ENCODE measurements at places on chromosomes 12 and 14.

DNA sequence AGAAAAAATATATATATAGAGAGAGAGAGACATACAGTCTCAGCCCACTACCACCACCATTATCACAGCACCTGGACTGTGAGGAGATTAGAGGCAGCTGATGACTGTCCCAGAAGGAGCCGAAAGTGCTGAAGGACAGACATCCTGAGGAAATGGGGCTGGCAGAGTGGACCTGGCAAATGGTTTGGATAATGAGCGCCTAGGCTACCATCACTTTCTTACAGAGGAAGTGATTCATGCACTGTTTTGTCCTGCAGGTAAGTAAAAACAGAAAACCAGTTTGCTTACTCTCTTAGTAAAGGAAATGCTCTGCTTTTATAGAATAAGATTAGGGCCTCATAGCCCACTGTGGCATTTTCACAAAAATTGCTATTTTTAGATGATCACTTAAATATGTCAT lies 28.6 kb upstream of the DNM1L start:
- DNase-seq = no peak

DNA sequence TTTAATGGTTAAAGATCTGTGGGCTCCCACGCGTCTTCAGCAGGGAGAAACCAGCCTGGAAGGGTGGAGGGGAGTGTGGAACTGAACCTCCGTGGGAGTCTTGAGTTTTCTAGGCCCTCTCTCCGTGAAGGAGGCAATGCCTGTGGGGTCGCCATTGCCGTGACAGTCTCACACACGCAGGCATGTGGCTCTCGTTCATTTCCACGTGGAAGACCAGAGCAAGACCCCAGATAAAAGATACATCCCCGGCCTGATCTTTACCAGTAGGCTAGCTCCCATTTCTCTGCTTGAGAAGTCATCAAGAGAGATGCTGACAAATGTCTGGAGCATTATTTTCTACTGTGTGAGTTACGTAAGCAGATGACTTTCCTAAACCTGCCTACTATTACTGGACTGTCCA lies 491.7 kb upstream of the LMO3 start:
- DNase-seq = no peak

DNA sequence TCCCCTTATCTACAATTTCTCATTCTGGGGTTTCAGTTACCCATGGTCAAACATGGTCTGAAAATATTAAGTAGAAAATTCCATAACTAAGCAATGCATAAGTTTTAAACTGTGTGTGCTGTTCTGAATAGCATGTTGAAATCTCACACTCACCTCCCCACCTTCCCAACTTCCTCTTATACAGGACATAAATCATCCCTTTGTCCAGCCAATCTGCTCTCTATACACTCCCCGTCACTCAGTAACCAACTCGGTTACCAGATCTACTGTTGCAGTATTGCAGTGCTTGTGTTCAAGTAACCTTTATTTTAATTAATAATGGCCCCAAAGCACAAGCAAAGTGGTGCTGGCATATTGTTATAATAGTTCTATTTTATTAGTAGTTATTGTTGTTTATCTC lies 420.5 kb downstream of the GXYLT1 start:
- DNase-seq = no peak

DNA sequence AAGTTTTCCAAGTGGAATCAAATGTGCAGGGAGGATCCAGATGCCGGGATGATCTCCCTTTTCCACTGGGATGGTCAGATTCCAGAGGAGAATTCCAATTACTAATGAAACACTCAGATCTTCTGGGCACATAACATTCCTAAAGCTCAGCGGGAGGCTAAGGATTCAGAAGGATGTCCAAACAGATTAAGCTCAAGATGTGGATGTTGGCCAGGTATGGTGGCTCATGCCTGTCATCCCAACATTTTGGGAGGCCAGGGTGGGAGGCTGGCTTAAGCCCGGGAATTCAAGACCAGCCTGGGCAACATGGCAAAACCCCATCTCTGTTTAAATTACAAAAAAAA lies 62.0 kb upstream of the PNMA1 start:
- no peak for DNase-seq

GRCh38 chr14:79144896-79145295 lies 974.7 kb downstream of the NRXN3 start:
- no peak for DNase-seq

DNA sequence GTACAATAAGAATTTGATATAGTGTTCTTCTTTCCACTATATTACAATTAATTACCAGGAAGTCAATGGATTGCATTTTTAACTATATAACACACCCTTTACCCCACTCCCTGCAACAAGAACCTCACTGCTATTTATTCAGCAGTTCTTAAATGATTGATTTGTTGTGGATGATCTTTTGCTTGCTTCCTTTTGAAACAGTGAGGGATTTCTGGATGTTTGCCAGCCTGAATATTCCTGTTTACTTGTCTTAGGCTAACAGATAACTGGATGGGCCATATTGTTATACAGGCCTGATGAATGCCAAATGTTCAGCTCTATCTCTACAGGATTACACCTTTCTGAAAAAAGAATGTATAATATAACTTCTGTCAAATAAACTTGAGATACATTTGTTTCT lies 497.6 kb downstream of the APAF1 start:
- no peak for DNase-seq

DNA sequence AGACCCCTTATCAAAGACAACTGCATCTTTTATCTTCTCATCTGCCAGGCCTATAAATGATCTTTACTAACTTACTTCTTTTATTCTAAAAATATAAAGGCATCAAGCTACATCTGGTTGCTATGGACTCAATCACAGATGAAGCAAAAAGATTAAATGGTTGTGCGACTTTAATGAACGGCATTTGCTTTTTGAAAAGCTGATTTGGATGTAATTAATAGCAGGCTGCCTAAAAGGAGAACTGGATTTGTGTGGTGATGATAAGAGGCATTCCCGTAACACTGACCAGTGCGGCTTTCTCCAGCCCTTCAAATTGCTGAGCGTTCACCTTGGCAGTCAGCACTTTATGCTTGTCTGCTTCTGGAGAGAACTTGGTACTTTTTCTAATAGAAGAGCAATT lies 103.8 kb downstream of the ARMH4 start:
- DNase-seq = no peak

GRCh38 chr12:132393245-132393795 lies 63.9 kb upstream of the GALNT9 start:
- no peak for DNase-seq

GRCh38 chr14:76376409-76376877 lies 506 bp downstream of the ESRRB start:
- no peak for DNase-seq

- DNase-seq = no peak
Observed at GRCh38 chr14:74792249-74793039, 29.3 kb downstream of the YLPM1 start.

DNA sequence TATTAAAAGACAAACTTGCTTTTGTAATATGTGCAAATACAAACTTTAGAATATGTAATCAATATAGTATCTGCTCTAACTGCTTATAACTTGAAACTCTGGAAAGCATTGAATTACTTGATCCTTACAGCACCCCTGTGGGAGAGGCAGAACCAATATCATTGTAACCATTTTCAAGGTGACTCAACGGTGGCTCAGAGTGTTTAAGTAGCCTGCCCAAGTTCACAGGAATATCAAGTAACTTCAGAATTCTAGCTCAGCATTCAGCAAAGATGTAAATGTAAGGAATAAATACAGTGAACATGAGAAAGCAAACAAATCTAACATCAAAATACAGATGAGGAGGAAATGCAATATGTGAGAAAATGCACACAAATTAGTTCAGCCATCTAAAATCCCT lies 264.6 kb downstream of the NELL2 start:
- DNase-seq = no peak

GRCh38 chr14:50173891-50174290 lies 57.5 kb downstream of the SOS2 start:
- no peak for DNase-seq

DNA sequence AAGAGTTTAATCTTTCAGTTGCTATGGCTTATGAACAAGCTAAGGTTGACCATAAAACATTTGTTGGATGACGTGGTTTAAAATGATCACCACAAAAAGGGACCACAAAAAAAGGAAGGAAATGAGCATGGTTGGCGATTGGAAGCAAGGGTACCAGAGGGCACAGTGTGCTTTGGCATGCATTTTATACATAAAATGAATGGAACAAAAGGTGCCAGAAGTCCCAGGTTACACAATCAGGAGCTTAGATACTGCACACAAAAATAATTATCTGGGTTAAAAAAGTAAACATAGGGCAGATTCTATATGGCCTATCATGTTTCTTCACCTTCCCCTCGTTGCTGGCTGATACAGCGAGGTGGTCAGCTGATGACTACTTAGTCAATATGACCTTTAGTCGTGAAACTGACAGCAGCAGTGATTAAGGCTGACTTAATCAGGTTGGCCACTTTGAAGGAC lies 50.7 kb downstream of the ZC3H14 start:
- DNase-seq = no peak

DNA sequence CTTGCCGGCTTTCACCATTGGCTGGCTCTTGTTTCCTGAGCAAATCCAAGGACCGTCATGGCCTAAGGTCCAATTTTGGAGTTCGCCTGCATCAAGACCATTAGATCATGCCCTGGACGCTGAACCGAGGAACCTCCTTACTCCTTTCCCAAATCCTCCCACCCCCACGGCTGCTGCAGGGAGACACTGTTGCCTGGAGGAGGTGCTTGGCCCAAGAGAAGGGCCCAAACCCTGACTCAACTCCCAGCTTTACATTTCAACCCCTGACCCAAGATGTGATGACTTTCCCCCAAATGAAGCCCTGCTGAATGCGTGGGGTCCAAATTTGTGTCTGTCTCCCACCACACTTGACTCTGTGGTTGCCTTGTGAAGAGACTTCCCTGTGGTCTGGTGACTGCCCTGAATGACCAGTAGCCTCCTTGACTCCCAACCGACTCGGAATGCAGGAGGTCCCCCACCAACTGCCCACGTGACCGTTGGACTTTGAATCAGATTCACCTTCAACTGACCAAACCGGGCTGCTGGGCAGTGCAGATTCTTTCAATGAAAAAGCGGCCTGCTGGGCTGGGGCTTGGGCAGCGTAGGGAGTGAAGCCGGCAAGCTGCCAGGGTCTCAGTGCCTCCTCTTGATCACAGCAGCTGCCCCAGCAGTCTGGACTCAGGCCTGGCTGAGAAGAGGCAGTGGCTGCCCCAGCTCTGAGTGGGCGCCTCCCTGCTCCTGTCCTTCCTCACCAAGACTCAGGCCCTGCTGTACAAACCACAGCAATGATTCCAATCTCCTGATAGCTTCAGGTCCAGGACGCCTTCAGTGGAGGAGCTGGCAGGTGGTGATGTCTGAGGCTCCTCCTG lies 46.7 kb upstream of the OASL start:
- no peak for DNase-seq

DNA sequence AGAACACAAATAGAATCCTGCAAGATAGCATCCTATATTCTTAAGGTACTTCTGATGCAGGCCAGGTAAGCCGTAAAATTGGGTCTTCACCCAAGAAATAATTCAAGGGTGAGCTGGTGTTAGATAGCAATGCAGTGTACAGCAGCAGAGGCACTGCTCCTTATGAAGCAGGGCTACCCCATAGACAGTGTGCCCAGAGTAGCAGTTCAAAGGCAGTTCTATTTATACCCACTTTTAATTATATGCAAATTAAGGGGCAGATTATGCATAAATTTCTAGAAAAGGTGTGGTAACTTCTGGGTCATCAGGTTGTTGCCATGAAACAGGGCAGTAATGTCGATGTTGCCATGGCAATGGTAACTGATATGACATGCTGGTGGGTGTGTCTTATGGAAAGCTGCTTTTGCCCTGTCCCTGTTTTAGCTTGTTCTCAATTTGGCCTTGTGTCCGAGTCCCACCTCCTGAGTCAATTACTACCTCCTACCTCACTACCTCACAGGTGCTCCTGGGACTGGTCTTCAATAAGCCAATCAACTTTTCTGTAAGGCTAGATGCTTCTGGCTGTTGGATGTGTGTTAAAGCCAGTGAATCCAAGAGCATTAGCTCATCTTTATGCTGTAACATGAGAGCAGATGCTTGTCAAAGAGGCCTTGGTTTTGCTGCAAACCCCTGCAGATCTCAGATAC lies 61.0 kb downstream of the PPM1A start:
- peak; percentile 74 for DNase-seq
